Jurkat, Clone E6-1 (cell line): ENCODE measurements at places on chromosomes 4 and X.

DNA sequence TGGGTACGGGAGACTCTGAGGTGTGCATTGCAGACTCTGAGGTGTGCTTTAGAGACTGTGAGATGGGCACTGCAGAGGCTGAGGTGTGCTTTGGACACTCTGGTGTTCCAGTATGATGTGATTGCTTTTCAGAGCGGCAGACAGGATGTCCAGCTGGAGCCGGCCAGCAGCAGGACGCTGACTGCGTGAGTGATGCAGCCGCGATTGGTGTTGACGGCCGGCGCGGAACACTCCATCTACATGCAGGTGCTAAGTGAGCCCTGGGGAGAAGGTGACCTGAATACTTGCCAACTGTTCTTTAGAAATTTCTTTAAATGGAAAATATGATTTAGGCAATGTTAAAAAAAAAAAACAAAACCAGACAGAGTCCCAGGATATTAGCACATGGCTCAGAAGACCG, 103.1 kb upstream of the PPP2R3B start:
- no peak for DNase-seq

- DNase-seq: no peak
These were observed 63.4 kb upstream of the MAB21L2 start for GRCh38 chr4:150518559-150518958.

- peak; percentile 79 for DNase-seq
These were observed 1016.5 kb downstream of the SH3BGRL start for GRCh38 chrX:82218361-82218760.

- DNase-seq: no peak
These were observed 26.2 kb upstream of the GPR173 start for GRCh38 chrX:53022381-53022780.

- no peak for DNase-seq
These were observed 434.3 kb upstream of the RASGEF1B start for GRCh38 chr4:81905971-81906370.

DNA sequence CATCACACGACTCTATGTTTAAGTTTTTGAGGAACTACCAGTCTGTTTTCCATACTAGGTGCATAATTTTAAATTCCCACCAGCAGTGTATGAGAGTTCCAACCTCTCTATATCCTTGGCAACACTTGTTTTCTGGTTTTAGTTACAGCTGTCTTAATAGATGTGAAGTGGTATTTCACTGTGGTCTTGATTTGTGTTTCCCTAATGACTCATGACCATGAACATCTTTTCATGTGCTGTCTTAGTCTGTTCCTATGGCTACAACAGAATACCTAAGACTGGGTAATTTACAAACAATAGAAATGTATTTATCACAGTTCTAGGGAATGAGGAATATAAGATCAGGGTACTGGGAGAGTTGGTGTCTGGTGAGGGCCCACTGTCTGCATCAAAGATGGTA, 51.5 kb upstream of the GPR78 start:
- no peak for DNase-seq

GRCh38 chr4:90103991-90104390, 23.2 kb upstream of the CCSER1 start:
- DNase-seq: no peak

GRCh38 chr4:104424989-104425388, 69.7 kb downstream of the CXXC4 start:
- DNase-seq: no peak

GRCh38 chr4:143254491-143255226, 69.9 kb downstream of the USP38 start:
- no peak for DNase-seq

DNA sequence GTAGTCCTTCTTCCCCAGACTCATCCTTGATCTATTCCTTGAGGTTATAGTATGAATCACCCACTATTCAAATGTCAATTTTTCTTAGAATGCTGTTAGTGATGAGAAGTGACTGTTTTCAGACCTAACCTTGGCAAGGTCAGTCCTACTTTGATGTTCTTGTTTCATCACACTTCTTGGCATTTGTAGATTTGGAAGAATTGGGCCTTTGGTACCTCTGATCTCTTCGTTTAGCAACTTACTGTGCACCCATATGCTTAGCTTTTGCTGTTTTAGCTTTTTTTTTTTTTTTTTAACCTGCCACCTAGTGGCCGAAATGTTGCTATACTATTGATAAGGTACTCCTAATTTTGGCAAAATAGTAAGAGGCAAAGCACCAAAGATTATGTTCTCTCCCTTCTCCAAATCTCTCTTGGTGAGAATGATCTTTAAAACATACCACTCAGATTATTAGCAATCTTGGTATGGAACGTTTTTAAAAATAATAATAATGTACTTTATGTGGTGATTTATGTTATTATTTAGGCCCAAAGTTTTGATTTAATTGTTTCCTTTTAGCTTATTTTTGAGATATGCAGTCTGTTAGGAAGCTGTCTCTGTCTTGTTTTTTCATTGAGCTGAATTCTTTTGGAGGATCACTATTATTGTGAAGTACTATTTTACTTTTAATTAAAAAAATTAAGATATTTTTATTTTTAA, 16.6 kb downstream of the DCK start:
- peak; percentile 67 for DNase-seq

DNA sequence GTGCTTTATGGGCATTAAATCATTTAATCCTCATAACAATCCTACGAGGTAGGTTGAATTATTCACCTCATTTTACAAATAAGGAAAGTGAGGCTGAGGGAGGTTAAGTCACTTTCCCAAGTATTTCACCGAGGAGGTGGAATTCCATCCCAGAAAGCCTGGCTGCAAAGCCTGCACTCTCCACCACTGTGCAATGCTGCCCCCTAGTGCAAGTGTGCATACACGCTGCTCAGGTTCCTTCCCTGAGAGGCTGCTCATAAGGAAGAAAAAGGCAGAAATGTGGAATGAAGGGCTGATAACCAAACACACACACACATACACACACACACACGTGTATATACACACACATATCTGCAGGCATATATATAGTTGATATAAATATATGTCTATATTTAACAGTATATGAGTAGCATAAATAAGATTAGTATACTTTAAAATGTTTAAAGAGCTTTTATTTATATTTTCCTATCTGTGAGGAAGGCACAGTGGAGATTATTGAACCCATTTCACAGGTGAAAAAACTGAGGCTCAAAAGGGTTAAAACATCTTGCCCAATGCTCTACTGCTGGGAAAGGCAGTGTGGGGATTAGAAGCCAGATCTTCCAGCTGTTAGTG, 714.5 kb upstream of the TENM3 start:
- peak; percentile 21 for DNase-seq

- no peak for DNase-seq
These were observed 276.0 kb downstream of the C4orf33 start for GRCh38 chr4:129371926-129372325.

- DNase-seq: peak; percentile 32
These were observed 181.1 kb upstream of the WDFY3 start for GRCh38 chr4:85147481-85148076.

DNA sequence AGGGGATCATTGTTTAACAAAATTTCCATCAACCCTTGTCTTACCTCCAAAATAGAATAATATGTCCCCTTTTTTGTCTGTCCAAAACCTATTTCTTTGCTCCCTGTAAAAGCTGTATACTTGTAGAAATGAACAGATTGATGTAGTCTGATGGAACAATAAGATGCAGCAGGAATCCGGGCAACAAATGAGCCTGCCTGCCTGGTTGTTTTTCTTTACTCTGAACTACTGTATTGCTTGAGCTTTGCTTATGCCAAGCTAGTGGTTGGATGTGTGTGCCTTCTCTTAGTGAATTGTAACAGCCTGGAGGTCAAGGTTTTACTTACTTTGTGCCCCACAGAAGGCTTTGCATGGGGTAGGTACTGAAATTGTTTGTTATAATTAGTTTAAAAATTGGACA, 116.2 kb upstream of the TLL1 start:
- DNase-seq: no peak

DNA sequence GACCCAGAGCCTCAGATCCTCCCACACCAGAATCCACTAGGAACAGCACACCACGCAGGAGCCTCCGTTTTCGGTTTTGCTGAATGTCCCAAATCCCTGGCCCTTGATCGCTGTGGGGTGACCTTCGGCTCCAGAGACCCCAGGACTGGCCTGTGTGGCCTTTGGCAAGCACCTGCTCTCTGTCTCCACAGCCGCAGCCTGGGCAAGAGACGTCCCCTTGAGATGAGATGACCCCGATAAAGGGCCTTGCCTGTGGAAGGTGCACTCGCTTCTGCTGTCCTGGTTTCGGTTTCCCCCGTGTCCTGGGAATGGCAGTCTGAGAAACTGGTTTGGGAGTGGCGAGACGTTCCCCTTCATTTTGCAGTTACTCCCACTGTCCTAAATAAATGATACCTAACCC, 9.6 kb downstream of the PSAPL1 start:
- DNase-seq: no peak

- DNase-seq: peak; percentile 73
These were observed 35.9 kb upstream of the STK26 start for GRCh38 chrX:131987252-131987651.

DNA sequence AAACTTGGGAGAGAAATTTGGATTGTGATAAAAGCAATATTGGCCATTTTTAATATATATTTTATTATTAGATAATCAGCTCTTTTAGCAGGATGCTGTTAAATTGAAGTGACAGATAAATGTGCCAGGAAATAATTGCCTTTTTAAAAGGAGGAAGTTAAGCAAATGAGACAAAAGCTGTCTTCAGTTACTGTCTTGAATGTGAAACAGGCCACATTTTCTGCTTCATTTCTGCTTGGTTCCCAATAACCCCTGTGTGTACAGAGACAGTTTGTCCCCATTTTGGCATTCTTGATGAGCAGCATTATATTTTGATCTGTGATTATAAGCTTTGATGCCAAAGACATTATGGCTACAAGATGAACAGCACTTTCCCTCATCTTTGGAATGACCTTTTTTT, 953 bp downstream of the EPGN start:
- DNase-seq: no peak

DNA sequence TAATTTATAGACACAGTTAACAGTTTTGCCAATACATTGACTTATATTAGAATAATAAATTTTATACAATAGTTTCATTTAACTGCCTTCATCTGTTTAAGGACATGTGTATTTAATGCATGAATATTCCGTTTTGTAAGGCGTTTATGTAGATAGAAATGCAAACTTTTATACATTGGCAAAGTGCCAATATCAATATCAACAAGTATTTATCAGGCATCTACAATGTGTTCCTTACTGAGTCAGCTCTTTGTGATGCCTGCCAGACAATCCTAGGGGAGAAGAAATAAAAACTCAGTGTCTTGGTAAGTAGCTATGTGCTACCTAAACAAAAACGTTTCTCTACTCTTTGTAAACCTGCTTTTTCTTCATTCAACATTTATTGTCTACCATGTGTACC, 1142.2 kb downstream of the C4orf33 start:
- DNase-seq: no peak

- no peak for DNase-seq
These were observed 108.7 kb downstream of the DHRSX start for GRCh38 chrX:2391869-2392606.

DNA sequence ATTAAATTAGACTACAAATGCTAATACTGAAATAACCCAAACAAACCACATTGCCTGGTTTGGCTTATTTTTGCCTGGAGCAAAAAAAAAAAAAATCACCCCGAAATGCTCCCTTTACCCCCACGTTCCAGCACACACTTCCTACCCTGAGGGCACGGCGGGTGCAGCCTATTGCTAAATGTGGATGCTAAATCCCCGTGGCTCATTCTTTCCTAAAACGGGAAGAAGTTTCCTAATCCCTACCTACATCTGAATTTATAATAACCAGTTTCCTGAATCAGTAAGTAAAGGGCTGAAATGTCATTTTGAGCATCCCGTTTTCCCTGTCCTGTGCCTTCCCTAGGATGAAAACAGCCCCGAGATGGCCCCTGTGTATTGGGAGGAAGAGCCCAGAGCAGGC, 97.0 kb downstream of the ABLIM2 start:
- no peak for DNase-seq

DNA sequence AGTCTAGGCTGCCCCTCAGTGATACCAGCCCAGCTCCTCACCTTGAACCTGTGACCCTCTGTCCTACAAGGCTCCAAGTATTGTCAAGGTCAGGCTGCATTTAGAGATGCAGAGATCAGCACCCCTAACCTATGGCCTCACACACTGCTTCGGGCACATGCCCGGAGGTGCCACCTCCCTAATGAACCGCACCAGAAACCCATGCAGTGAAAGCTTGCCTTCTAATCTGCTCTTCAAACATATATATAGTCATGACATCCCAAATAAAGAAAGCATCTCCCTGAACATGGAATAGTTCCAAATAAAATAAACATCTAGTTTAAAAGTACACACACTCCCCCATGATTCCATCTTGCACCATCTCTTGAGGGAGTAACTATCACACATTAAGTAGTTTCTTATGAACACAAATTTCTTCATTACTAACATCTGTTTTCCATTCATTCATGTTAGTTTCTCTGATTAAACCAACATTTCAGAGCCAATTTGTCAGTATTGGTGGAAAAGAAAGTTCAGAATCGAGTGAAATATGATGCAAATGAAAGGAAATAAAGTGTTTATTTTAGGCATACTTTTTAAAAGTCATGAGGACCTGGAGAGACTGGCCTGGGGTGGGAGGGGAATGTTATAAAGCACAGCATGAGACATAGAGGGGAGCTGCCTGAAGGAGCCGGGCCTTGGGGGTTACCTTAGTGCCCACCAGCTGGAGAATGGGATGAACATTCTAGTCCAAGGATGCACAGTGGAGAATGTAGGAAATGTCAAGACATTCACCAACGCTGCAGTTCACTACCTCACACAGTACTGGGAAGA, 19.2 kb downstream of the CC2D2A start:
- DNase-seq: no peak

DNA sequence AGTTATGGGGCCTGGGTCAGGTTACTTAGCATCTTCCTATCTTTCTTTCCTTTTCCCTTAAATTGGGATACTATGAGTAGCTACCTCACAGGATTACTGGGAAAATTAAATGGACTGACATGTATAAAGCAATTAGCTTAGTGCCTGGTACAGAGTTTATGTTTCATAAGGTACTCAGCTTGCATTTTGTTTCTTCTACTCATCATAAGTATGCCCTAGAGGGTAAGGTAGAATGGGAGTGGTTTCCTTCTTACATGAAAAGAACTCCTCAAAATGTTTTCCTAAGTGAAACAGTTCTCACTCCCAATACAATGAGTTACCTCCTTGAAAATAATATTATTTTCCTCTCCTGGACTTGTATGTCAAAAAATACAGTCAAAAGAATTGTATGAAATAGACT, 75.7 kb downstream of the NPFFR2 start:
- DNase-seq: no peak
